ENCODE measurements at places on chromosomes 4 and X.

DNA sequence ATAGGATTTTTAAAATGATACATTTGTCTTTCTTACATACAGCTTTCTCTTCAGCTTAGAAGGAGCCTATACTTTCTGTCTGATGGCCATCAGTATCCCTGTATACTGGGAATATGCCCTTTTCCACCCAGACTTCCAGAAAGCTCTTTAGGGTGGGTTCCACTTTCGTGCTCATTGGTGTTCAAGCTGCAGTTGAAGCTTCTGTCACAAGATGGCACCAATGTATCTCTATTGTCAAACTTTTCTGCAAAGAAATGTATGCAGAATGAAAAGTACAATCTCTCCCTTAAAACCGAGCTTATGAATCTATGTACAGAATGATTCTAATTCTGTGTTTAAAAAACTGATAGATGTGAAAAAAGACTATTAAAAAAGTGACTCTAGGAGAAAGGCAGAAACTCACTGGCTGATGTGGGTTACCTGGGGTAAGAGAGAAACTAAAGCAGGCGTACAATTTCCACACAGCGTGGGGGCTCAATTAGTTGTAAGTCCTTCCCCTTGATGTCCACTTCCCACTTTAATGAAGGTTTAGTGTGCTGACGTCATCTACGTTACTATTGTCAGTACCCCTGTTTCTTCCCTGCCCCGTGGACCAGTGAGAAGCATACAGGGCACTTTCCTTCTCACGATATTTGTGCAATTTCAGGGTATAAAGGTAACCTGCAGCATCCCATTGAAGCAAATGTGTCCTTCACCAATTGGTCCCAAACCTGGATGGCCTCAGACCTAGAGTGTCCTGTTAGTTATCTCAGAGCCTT, 57.3 kb upstream of the TCEAL2 start:
- no peak for DNase-seq

- no peak for DNase-seq
Observed at GRCh38 chr4:163858515-163858914, 364.0 kb downstream of the TMA16 start.

GRCh38 chr4:158710814-158711213, 12.4 kb downstream of the PPID start:
- DNase-seq = no peak

DNA sequence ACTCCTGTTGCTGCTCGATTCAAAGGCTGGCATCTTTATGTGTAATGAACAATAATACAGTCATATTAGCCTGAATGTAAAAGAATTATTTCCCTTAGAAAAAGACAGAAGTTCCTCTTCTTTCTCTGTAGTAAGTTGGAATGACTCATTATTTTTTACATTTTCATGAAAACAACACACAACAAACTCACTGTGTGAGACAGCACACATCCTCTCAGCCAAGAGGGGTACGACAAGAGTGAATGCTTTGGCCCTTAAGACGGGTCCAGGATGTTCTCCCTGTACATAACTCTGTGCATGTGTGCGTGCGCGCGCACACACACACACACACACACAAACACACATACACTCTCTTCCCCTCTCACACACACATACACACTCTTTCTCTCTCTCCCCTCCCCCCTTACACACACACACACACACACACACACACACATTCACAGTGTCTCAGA, 72.8 kb downstream of the MANBA start:
- no peak for DNase-seq

DNA sequence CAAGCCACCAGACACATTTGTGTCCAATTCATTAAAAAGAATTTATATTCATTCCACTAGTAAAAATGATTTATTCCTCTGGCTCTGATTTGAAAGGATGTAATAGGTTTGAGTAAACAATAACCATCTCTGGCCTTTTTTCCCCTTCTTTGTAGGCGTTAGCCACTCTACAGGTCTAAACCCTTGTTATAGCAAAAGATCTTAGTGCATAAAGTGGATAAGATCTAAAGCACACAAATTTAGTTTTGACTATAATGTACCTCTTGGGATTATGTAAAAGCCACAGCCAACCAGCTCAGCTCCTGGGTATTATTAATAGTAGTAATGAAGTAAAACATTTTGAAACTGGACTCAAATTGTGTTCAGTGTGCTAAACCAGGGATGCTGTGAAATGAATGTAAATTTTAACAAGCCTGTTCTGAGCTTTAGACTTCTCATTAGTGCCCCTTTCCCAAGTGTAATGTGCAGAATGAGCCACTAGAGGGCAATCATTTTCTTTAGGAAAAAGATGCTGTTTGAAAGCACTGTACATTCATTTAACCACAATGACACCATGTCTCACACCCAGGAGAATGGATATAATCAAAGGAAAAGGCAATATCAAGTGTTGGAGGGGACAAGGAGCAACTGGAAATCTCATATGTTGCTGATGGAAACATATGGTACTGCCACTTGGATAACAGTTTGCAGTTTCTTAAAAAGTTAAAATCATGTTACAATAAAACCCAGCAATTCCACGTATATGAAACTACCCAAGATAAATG, 69.7 kb downstream of the KLHL8 start:
- DNase-seq = no peak

GRCh38 chrX:107574711-107575110, 53.6 kb upstream of the PRPS1 start:
- no peak for DNase-seq

DNA sequence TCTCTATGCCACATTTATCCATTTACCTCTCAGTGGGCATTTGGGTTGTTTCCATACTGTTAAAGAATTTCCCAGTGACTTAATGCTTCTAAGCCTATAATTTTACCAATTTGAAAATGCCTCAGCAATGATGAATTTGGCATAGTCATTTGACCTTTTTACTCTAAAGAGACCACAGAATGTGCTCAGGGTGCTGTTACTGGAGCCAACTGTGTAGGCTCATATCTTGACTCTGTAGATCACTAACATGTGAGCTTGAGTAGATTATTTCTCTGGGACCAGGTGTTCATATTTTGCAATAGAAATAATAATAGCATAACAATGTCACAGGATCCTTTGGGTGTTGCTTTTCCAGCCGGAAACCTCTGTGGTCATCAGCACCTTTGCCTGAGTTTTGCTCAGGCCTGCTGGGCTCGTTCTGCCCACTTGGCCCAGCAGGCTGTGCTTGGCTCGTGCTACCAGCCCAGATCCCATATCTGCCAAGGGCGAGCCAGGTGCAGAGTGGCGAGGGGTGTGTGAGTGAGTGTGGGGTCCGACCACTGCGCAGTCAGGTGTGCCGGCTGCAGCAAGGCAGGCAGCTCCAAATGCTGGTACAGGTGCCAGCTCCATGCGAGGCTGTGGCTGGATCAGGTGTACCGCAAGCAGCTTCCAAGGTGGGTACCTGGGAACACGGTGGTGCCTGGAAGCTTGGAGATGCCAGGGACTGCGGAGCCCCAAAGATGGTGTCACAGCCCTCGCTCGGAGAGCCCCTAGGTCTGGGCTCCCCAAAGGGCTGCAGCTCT, 70.6 kb upstream of the ANK2 start:
- no peak for DNase-seq

GRCh38 chr4:105630670-105631655, 77.5 kb downstream of the INTS12 start:
- DNase-seq = no peak

DNA sequence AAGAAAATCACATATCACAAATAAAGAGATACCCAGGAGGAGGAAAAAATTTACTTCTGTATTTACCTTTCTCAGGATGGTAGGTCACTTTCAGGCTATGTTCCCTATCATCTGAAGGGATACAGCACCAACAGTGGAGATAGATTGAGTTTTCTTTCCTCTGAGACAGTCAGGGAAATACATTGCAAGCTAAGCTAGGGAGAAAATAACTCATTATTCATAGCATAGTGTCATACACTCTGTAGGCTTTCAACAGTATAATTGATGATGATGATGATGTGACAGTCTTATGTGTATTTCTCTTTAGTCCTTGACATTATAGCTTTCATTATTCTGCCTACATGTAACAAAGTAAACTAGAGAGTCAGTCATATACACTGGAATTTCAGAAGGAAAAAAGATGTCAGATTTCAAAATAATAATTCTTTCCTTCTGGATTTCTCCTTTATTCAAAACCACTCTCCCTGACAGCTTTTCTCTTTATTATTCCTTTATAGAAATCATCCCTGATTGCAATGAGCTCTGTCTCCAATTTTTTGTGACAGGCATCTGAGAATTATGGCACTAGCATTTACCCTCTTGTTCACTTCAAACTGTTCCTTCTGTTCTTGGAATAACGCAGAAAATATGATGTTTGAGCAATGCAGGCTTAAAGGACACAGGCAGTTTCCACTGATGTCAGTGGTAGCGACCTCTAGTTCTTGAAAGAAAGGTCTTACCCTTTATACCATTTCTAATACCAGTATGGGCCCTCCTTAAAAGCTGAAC, 169.1 kb upstream of the EPHA5 start:
- no peak for DNase-seq

DNA sequence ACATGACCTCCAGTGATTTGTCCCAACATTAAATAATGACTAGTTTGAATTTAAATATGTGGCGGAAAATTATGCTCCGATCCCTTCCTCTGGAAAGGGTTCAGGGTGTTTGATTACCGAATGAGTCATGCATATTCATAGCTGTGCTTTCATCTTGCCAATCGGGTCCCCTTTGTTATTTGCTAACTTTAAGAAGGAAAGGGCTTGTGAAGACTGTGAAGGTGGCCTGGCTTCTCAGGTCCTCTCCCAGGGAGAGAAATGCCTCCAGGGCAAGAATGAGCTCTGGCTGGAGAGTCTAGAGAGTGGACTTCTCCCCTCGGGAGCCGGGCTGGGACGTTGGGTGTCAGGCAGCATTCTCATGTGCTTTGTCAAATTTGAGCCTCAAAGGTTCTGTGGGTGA, 155.5 kb upstream of the PSAPL1 start:
- no peak for DNase-seq

GRCh38 chr4:173450281-173450680, 51.4 kb upstream of the SCRG1 start:
- no peak for DNase-seq

DNA sequence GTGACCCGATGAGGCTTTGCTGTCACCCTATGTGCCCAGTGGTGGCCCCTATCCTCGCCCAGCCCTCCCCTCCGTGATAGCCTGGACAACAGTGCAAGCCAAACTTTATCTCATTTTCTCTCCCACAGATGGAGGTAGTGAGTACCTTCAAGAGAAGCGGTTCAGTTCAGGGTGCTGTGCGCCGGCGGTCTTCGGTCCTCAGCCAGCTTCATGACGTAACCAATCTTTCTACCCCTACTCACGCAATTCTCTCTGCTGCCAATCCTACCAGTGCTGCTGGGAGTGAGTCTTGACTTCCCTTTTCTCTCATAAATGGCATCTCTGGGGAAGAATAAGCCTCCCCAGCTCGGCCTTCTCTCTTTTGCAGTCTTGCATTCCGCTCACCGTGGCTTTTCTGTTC, 29.5 kb downstream of the CCNQ start:
- no peak for DNase-seq

DNA sequence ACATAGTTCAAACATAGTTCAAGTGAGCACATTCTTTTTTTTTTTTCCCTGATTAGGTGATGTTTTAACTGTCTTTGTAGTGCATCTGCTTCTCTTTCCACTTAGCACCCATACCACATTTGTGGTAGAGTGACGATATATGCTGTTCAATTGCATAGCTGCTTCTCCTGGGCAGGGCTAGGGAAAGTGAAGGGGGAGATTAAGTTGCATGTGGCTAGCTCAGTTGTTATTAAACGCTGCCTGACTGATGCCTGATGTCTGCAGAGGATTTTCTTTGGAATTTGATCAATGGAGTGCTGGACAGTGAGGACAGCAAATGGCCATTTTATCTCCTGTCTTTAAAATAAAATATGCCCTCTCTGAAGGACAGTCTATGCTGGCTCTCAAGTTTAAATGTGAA, 63.7 kb downstream of the ANK2 start:
- DNase-seq = no peak
